Activated CD4-positive, alpha-beta T cell treated with anti-CD3 and anti-CD28 coated beads, Interleukin-2, amount 50 U/mL, for 1 hour (primary cell): ENCODE measurements at places on chromosomes 4 and X.

DNA sequence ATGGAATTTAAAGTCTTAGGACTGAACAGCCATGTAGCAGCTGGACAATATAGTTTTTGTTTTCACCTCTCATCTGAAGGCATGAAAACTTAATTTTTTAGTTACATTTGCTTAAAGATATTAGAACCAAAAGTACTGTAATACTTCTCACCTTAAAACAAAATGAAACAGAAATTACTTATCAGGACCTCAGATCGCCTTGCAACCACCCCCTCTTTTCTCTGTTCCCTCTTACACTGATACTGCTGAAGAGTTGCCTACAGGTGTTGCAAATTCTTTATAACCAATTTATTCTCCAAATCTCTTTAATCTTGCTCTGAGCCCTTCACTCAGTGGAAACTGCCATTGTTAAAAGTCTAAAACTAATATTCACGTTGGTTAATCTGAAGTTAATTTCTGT lies 145.0 kb downstream of the SPCS3 start:
- DNase-seq: no peak

DNA sequence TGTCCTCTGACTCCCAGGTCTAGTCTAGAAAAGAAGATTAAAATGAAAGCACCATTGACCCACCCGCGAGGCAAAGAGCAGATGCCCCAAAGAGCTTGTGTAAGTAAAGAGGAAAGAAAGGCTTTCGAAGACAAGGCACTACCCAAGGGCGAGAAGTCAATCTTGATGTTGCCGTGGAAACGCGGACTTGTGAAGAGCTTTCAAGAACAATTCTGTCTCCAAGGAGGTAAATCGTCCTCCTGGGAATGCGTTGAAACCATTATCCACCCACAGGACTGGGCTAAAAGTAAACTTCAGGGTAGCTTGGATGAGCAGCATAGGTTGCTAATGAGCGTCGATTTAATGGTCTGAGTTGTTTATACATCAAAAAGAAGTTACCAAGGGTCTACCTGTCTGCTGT lies 189.3 kb downstream of the DHRSX start:
- no peak for DNase-seq

GRCh38 chrX:148929686-148930085 lies 429.3 kb downstream of the AFF2 start:
- DNase-seq: no peak

DNA sequence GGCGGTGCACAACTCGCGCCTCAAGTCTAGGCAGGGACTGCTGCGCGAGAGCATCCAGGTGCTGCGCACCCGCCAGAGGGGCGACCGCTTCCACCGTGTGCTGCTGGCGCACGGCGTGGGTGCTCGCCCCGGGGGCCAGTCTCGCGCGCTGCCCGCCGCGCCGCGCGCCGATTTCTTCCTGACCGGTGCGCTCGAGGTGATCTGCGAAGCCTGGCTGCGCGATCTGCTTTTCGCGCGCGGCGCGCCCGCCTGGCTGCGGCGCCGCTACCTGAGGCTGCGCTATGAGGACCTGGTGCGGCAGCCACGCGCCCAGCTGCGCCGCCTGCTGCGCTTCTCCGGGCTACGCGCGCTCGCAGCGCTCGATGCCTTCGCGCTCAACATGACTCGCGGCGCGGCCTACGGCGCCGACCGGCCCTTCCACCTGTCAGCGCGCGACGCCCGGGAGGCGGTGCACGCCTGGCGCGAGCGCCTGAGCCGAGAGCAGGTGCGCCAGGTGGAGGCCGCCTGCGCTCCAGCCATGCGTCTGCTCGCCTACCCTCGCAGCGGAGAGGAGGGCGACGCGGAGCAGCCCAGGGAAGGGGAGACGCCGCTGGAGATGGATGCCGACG lies 1.3 kb downstream of the CHST7 start:
- DNase-seq: peak; percentile 42

DNA sequence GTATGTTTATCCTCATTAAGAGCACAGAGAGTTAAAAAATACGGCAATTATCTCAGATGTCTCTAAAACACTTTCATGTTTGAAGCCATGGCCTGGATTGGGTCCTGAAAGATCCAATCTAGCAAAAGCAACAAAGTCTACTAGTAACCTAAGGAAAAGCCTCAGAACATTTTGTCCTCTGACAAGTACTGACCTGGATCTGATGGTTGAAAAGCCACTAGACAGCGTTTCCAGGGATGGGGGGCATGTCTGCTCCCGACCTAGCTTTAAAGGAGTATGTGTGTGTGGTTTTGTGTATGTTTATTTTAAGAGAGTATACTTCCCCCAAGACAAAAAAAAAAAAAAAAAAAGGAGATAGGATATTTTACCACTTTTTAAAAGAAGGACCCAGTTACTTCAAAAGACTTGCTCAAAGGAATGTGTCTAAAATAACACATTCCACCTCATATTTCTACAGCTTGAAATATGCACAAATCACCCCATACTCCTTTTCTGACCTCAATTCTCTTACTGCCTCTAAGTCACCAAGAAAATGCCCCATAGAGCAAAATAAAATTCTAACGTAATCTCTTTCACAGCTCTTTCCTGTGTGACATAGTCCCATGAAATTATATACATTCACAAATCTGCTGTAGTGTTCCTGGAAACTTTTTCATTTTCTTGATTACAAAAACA lies 189.0 kb upstream of the TTC29 start:
- DNase-seq: no peak

GRCh38 chr4:75781305-75781704 lies 56.9 kb downstream of the USO1 start:
- no peak for DNase-seq

DNA sequence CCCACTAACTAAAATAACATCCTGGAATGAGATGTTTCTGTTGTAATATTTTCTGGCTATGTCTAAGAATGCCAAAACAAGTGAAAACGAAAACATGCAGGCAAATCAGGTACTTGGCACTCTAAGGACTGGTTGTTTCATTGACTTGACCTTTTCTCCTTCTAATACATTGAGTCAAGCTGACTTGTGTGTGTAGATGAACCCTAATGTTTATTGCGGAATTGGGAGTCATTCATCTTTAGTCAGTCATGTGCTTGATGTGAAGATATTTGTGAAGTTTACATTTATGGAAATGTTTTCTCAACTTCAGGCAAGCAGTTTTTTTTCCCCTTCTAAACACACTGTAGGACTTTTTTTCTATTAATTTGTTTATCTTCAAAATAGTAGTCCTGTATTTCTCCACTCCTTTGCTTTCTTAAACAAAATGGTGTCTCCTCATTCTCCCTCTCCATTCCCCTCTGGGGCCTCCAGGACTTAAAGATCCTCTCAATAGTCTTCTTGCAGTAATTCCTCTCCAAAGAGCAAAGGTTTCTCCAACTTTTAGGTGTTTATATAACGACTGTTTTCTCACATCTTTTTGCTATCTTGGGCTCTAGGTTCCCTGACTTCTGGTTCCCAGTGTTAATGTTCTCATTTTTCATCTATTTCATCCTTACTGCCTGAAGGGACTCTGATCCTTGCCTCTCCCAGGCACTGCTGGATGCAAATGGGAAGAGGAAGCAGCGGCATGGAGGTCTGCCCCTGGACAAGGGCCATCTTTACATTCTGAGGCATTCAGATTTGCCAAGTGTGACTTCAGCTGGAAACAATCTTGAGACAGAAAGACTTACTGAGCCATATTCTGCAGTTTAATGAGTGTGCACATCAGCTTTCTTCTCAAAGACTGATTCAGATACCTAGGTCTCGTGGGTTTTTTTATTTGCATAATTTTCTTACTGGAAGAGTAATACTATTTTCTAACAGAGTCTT lies 166.4 kb downstream of the ARHGAP6 start:
- no peak for DNase-seq
